ENCODE measurements at places on chromosomes 7 and 10.

DNA sequence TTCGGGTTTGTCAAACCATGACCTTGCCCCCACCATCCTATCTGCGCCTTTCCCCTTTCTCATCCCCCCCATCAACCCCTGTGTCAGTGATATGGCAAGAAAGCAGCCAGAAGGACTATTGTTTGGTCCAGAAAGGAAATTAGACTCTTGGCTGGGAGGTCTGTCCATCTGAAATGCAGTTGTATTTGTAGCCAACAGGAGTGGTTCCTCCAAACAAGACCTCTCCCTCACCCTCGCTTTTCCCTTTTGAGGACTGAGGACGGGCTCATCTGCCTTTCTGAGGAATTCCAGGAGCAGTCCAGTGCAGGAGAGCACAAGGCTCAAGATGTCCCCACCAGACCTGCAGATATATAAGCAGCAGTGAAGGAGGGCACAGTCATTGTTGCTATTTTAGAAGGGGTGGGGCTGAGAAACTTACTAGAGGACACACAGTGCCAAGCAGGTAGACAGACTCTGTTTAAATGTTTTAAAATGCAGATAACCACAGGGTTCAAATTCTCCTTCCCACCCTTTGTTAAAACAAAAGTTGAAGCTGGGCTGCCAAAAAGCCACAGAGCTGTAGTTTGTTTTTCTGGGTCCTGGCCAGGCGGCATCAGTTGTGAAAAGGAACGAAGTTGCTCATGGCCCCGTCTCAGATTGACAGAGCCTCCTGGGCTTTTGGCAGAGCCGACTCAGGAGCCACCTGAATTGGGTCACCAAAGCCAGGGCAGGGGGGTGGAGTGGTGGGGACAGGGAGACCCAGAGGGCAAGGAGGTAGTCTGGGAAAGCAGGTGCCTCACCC is 37.3 kb downstream of the CYP17A1 start:
- DNase-seq: no peak

DNA sequence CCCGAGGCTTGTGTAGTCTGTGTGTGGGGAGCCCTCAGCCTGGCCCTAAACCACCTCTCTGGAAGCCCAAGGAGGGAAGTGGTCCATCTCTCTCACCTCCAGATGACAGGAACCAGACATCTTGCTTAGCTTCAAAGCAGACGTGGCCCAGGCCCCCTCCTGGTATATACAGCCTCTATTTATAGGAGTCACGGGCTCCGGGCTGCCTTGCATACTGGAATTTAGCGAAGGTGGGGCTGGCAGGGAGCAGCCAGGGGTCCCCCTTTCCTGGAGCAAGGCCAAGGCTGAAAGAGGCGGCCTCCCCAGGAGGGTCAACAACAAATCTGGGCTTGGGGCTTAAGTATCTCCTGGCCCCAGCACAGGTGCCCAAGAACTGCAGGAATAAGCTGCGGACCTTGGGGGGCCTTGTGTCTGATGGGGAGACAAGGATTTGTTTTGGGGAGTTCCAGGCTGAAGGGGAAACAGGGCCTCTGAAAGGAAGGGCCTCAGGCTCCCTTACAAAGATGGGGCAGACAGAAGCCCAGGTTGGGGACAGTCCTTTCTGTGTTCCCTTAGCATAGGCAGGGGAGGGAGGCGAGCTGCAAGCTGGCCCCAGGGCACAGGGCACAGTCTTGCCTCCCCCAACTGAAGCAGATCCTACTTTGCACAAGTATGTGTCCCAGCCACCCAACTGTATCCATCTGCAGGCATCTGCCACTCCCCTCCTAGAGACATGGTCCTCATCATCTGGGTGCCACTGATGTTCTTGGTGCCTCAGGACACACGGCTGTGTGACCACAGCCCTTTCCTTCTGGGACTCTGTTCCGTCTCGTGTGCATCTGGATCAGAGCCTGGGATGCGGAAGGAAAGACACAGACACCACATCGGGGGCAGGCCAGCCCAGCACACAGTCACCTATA is 11.9 kb downstream of the ZCCHC24 start:
- no peak for DNase-seq

DNA sequence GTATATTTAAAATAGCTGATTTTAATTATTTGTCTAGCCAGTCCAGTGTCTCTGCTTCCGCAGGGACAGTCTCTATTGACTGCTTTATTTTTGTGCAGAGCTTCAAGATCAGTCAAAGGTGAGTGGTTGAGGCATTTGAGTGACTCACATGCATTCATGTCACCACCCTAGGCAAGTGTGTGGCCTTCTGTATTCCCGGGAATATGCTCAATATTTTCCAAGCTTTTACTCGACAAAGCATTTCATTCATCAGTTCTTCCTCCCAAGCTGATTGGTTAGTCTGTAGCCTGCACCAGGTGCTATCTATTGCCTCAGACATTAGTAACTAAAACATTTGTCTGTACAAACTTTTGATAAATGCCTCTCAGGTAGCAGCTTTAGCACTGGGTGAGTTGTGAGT is 471.5 kb upstream of the NRG3 start:
- no peak for DNase-seq

- DNase-seq: no peak
Observed at GRCh38 chr7:28405662-28406061, 6.7 kb upstream of the CREB5 start.

DNA sequence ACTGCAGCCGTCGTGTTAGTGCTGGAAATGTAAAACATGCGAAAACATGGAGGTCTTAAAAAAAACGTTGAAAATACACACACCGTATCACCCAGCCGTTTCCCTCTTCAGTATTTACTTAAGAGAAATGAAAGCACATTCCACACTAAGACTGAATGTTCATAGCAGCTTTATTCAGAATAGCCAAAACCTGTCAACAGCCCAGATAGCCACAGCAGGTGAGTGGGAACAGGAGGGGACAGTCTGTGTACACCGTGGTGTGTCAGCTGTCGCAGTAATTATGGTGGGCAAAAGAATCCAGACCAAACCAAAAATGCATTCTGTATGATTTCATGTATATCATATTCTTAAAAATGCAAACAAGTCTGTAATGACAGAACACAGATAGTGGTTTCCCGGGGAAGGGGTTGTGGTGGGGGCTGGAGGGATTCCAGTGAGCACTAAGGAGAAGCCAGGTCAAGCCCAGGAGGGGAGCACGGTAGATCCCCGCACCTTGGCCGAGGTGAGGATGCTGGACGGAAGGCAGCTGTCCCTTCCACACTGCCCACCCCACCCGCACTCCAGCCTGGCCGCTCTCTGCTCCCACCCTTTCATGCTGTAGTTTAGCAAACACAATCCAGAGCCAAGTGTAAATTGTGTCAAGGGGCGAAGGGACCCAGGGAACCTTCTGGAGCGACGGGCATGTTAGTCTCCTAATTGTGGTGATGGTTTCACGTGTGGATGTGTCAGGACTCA is 123.6 kb downstream of the NKX6-2 start:
- DNase-seq: no peak

GRCh38 chr7:51731075-51731474 is 414.5 kb upstream of the COBL start:
- no peak for DNase-seq

DNA sequence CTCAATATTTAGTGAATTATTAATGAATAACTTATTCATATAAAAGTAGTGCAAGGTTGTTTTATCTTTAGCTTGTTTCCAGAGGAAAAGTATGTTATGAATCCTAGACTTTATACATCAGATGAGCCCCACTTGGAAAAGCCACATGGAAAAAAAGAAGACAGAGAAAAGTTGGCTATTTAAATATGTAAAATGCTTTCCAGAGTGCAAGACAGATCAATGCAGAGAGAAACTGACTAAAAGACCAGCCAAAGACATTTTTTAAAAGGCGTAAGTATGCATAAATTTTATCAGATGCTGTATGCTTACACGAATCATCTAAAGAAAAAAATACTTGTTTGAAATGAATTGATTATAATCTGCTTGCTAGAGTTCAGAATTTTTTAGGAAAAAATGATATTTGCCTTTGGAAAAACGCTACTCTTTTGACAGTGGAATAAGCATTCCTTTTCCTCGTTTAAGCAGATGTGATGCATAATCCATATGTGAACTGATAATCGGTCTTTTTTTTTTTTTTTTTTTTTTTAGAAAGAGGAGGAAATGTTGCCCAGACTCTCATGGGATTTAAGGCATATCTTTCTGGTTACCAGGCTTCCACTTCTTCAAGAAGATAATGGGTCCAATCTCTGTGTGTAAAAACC is 70.7 kb downstream of the RELN start:
- no peak for DNase-seq

GRCh38 chr10:32865170-32865569 is 92.9 kb downstream of the ITGB1 start:
- no peak for DNase-seq

DNA sequence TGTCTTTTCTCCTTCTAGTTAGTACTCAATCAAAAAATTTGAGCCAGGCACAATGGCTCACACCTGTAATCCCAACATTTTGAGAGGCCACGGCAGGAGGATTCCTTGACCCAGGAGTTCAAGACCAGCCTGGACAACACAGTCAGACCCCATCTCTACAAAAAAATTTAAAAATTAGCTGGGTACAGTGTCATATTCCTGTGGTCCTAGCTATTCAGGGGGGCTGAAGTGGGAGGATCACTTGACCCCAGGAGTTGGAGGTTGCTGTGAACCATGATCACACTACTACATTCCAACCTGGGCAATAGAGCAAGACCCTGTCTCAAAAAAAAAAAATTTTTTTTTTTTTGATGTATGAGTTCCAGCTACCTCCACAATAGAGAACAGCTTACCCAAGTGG is 57.8 kb downstream of the SKIDA1 start:
- no peak for DNase-seq

DNA sequence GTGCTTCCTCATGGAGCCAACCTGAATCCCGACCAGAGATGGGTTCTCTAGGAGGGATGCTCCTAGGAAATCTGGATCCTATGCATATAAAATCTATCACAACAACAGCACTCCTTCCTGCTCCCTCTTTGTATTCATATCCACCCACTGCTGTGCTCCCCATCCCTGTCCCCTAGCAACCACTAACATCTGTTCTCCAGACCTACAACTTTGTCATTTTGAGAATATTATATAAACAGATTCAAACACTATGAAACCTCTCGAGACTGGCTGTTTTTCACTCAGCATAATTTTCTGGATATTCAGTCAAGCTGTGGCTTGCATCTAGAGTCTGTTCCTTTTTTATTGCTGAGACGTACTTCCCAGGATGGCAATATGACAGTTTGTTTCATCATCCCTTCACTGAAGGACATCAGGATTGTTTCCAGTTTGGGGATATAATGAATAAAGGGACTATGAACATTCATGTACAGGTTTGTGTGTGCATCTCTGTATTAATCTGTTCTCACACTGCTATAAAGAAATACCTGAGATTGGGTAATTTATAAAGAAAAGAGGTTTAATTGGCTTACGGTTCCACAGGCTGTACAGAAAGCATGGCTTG is 36.0 kb upstream of the PRR15 start:
- no peak for DNase-seq

- no peak for DNase-seq
Observed at GRCh38 chr10:89351412-89351779, 23.6 kb downstream of the IFIT3 start.

GRCh38 chr7:14995774-14996173 is 93.2 kb upstream of the DGKB start:
- DNase-seq: no peak

DNA sequence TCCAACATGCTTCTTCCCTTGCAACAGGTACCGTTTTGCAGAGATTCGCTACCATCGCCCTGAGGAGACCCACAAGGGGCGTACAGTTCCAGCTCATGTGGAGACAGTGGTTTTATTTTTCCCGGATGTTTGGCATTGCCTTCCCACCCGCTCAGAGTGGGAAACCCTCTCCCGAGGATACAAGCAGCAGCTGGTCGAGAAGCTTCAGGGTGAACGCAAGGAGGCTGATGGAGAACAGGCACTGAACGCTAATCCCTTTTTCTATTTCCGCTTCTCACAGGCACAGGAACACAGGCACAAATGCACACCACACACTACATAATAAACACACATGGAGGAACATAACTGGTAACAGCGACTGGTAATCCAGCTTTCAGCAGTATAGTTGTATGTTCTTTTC is 35.2 kb downstream of the CCAR1 start:
- DNase-seq: no peak

DNA sequence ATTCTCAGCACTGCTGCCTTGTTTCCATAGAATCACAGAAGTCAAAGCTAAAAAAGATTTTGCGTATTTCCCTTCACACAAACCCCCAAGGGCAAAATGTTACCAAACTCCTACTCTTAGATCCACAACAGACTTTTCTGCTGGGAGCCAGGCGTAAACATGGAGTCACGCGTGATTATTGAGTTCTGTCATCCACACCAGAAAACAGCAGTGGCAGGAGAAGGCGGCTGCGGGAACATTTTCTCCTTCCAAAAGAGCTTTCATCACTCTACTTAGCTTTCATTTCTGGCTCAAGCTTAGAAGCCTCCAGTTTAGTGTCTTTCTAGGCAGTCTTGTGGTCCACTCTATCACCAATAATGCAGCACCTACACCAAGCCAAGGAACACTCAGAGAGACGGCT is 712.9 kb upstream of the NRP1 start:
- no peak for DNase-seq

DNA sequence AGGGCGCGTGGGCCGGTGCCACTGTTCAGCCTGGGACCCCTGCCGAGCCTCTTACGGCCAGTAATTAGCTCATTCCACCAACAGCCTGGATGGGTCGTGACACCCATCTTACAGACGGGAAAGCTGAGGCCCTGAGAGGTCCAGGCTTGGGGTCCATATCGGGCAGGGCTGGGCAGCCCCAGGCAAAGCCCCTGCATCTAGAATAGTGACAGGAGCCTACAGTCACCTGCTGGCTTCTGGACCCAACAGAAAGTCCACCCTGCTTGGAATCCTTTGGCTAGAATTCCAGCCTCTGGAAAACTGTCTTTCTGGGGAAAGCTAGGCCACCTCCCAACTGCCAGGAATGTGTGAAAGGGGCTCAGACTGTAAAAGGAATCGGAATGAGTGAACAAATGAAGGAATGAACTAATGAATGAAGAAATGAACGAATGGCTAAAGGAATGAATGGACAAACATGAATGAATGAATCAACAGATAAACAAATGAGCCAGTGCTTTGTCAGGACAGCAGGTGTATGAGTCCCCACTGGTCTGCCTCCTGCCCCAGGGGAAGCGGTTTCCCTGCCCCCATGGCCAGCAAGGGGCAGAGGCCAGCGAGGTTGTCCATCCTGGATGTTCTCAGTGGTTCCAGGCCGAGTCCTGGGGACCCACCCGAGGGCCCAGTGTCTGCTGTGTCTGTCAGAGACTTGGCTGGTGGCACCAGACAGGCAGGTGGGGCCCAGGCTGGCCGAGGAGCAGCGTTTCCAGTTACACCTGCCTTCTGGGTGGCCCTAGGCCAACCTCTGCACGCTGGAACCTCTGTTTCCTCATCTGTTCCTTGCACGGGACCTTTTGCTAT is 24.1 kb upstream of the PDGFA start:
- no peak for DNase-seq

Data from stimulated activated CD4-positive, alpha-beta T cell treated with anti-CD3 and anti-CD28 coated beads, Interleukin-1b, Interleukin-23, amount 100 ng/mL, for 4 hours (primary cell).